ENCODE measurements at places on chromosomes 3 and 15.

GRCh38 chr3:182465301-182466185 is 327.8 kb upstream of the ATP11B start:
- no peak for DNase-seq

- DNase-seq = no peak
Measured at GRCh38 chr3:21154911-21155310, 596.1 kb downstream of the ZNF385D start.

GRCh38 chr3:55565521-55565920 is 78.4 kb upstream of the WNT5A start:
- DNase-seq = no peak

GRCh38 chr15:29008846-29009245 is 123.1 kb downstream of the APBA2 start:
- DNase-seq = no peak

DNA sequence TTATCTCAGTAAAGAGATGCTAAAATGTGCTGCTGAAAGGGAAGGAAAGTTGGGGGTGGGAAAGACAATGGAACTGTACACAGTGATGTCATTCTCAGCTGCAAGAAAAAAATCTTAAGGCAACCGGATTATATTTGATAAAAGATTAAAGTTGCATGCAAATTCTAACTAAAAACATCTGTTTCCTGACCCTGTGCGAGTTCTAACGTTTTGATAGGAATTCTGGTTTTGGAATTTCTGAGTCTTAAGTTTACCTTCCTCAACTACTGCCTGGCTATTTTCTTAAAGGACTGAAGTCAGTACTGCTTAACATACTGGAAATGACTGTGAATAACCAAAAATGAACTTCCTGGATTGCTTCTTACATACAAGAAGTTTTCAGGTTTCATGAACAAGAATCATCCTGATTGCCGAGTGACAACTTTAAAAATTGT is 115.5 kb downstream of the SLC25A26 start:
- DNase-seq = peak; percentile 49
